Peyer's patch (tissue), 4 donors: ENCODE measurements at places on chromosomes 3 and 15.

DNA sequence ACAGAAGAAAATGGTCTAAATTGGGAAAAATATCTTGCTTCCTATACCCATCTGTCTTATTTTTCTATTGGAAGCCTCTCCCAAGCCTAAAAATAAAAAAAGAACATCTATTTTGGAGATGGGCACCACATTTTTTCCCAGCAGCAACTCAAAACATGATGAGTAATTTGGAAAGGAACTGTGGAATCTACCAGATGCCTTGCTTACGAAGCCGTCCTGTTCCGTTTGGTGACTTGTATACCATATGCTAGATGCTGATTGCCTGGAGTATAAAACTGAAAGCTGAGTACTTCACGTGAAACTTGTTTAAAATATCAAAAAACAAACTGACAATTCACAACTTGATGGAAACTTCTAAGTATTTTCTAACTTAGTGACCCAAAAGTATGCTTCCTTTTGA is 491.0 kb downstream of the ROBO2 start:
- no peak for DNase-seq

DNA sequence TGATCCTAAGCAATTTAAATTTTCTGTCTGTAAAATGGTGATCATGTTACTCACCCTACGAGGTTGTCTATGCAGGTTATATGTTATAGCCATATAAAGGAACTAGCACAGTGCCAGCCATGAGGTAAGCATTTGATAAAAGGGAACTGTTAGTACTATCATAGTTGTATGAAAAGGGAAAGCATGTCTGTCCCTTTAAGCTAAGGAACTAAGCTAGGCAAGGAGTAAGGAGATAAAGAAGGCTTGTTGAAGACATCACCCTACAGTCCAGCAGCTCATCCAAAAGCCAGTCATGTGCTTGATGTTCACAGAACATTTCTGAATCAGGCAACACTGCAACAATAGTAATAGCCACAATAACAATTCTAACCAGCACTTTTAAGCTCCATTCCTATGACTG is 243.9 kb downstream of the ZBTB20 start:
- no peak for DNase-seq

GRCh38 chr15:85407421-85408269 is 27.2 kb downstream of the AKAP13 start:
- no peak for DNase-seq

DNA sequence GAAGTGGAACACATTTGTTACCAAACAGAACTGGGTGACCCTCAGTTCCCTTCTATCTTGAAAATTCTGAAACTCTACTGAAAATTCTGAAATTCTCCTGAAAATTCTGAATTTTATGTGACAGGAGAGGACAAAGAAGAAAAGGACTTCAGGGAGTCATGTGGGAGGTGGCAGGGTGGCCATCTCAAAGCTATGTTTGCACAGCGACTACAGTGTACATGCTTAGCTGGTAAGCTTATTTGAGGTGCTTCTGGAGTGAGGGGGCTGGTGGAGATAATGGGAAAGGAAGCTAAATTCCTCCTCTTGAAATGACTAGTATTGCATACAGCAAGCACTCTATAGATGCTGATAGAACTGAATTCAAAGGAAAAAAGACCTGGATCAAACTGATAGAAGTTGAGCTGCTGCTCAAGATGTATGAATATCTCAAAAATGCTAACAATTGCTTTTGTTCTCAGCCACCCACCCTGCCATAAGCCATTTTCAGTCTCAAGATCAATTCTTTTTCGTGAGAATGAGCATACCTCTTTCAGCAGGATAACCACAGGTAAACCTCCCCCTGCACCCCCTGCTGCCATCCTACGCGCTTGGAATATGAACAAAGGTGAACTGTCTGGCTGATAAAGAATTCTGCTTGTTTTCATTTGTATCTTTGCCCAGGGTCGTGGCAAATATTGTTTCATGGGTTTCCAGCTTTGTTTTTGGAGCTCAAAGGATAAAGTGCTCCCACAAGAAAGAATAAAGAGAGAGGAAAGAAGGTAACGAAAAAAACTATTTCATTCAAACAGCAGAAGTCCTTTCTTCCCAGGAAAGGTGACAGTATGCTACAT is 16.6 kb upstream of the ARHGEF3 start:
- no peak for DNase-seq
